ENCODE measurements at places on chromosomes 4 and X. TPM values are rescaled to one million over a fixed set of nuclear protein-coding genes. Genes with fewer than 3 reads are reported as not detected.

GRCh38 chrX:20061855-20062254 is 54.9 kb downstream of the MAP7D2 start:
- no peak for DNase-seq

Gene TEX11
- not detected for total RNA-seq

Gene TSPAN5
- total RNA-seq: 22.1 TPM

DNA sequence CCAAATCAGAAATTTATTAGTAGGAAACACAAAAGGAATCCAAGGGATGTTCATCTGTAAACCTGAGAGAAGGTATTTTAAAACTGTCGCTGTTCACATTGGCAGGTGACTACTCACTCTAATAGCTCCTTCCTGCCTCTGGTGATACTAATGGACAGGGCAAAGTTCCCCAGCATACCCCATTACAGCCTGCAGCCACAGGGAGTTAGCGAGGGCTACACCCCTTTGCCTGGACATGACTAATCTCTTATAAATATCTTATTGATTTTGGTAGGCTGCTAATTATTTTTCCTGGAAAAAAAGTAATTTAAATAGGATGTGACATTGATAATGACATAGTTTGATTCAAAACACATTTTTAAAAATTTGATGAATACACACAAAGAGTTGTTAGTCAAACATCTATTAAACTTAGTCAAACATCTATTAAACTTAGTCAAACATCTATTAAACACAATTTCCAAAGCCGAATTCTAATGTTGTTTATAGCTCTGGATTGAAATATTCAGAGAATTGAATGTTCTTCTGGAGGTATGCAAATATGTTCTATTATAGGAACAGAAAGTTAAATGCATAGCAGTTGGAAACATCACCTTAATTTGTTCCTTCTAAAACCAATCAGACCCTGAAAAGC is 83.0 kb upstream of the CBR4 start:
- no peak for DNase-seq

DNA sequence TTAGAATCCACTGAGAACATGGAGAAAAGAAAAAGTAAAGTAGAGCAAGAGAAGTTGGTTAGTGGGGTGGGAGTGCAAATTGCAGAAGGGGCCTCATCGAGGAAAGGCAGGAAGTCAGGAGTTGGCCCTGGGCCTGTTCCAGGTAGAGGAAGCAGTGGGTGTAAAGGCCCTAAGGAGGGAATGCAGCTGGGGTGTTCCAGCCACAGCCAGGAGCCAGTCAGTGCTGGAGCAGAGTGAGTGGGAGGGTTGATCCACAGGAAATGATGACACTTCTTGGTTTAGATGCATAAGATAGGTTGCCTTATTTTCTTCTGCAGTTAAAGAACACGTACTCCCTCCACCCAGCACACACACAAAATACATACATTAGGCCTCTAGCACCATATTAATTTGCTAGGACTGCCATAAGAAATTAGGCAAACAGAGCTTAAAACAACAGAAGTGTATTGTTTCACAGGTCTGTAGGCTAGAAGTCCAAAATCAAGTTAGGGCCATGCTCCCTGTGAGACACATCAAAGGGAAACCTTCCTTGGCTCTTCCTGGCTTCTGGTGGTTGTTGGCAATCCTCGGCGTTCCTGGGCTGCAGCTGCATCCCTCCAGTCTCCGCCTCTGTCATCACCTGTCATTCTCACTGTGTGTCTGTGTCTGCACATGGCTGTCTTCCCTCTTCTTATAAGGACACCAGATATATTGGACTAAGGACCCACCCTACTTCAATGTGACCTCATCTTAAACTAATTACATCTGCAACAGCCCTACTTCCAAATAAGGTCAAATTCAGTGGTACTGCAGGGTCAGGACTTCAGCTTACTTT is 205.9 kb downstream of the AASDH start:
- DNase-seq: no peak

- no peak for DNase-seq
Measured at GRCh38 chr4:183823434-183823833, 81.7 kb upstream of the STOX2 start.

- DNase-seq: no peak
Measured at GRCh38 chr4:182427554-182427953, 184.4 kb downstream of the TENM3 start.

DNA sequence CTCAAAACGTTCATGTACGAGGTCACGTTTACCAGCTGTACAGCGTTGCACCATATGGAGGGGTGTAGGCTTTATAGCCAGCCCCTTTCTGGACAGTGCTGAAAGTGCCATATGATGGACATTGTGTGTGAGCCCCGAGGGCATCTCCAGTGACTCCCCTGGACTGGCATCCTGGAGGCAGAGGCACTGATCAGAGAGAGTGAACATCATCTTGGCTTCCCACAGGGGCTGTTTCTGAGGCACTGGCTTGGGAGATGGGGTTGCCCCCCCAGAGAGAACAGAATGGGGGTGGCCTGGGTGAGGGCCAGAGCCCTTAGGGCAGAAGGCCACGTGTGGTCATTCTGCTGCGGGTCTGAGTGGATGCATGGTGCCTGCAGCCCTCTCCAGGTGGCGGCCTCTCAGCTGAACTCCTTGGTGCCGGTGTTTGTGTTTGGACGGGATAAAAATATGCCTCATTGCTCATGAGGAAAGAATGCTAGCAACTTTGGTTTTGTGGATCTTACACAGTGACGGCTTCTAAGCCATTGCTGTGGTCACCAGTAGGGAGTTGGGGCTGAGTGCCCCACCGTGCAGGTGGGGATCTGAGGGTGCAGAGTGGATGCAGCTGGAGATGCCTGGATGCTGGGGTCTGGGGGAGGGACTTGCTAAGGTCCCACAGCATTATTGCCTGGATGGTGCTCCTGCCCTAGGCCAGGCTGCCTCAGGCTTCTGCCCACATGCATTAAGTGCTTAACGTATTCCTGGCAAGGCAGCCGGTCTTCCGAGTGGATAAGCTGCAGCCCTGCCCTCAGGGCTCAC is 3.4 kb downstream of the WFS1 start:
- DNase-seq: no peak

Gene SPANXC
- not detected for total RNA-seq

Gene ANKRD50
- 0.71 TPM for total RNA-seq

Gene SFRP2
- not detected for total RNA-seq
